ENCODE measurements at places on chromosomes 7 and 10. TPM values are rescaled to one million over a fixed set of nuclear protein-coding genes. Genes with fewer than 3 reads are reported as not detected.

HOXA10 gene
- 26.7 TPM for total RNA-seq

GLI3 gene
- 0.59 TPM for total RNA-seq

RAMP3 gene
- not detected for total RNA-seq

PLEKHS1 gene
- not detected for total RNA-seq

DNA sequence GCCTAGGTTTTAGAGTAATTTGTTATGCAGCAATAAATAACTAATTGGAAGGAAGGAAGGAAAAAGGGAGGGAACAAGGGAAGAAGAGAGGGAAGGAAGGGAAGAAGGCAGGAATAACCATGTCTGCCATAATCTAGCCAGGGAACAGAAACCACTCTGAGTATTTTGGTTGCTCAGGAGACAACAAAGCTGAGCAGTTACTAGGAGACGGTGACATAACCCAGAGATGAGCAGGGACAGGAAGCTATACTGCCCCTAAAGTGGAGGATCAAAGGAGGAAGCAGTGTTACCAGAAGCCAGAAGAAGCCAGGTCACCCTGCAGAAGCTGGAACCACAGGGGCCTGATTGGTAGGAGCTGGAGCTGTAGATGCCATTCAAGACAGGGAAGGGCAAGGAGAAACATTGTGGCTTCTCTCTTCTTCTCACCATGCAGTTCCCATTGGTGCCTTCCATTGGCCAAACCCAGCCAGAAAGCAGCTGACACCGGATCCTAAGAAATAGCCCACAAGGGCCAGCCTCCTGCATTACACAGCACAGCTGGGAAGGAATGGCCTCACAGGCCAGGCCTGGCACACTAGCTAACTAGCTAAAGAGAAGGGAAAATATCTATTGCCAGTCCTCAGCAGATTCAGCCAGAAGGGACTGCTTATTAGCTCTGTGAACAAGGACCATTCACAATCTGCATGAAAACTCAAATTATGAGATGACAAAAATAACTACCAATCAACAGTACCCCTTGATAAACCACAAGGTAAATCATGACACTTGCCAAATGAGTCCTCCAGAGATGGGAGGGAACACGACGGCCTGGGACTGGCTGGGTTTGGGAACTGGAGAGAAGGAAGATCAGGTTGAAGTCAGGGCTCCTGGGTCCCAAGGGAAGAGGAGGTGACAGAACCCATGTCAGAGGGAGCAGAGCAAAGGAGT is 184.5 kb upstream of the NFE2L3 start:
- no peak for DNase-seq

Data from MG63 (cell line).